ENCODE measurements at places on chromosomes 7 and 10.

DNA sequence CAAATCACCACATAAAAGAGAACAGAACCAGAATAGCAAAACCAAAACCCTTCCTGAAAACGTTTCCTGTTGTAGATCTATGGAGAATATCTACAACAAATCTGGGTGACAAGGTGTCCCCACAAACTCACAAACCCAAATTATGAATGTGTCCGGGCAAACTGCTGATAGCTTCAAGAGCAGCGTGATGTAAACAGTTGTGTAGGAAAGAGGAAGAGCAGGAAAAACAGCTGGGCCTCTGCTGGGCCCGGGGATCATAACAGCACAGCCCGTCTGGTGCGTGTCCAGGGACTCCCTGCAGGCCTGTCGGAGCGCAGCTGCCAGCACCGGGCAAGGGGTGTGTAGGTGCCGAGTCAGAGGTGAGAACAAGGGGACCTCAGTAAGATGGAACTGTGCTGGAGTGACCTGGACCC lies 53.7 kb downstream of the KCNH2 start:
- DNase-seq = no peak

- no peak for DNase-seq
These were observed 20.7 kb downstream of the PDGFA start for GRCh38 chr7:498678-499641.

DNA sequence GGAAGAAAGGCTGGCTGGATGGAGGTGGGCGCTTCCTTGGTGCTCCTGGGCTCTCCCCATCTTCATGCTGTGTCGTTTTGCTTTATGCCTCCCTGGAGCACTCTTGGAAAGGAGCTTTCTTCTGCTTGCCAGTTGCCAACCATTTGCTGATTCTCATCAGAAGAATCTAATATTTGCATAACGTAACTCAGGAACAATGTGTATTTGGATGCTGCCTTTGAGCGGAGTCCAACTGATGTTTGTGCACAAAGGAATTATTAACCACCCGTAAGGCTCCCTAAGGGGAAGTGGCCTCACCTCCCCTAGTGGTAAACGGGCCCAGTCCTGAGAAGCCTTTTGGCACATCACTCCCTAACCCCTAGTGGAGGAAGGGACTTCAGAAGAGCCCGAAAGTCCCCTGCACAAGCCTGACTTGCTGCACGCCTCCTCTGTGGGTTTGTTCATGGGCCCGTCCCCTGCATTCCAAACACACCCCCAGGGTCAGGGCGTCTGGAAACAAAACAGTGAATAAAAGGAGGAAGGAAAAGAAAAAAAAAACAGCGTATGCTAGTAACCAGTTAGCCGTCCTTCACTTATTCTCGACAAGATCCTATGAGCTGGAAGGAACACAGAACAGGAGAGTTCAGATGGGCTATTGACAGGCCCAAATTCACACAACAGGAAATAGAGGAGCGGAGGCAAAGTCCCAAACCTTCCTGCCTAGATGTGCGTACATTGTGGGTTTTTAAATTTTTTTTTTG lies 602.2 kb downstream of the LRMDA start:
- no peak for DNase-seq

GRCh38 chr7:25562673-25563182 lies 334.4 kb upstream of the NPVF start:
- peak; percentile 51 for DNase-seq

DNA sequence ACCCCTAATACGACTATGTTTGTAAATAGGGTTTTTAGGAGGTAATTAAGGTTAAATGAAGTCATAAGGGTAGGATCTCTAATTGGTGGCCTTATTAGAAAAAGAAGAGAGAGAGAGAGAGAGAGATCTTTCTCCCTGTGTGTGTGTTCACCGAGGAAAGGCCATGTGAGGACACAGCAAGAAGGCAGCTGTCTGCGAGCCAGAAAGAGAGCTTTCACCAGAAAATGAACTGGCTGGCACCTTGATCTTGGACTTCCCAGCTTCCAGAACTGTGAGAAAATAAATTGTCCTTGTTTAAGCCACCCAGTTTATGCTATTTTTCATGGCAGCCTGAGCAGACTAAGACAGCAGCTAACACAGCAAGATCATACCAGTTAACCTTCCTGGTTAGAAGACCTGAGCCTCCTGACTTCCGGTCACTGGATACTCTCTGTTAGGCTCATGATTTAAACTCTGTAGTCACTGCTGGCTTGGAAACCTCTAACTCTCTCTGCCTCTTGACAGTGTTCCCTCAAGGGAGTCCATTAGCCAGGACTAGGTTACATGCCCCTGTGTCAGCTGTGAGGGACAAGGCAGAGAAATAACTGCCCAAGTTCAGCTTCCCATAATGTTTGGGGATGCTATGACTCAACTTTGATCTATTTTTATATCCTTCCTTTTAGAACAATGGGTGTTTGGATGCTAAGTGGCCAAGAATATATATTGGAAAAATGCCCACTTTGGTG lies 102.3 kb downstream of the DYNC1I1 start:
- no peak for DNase-seq

Data from brain (organoid and tissue), 16 donors.